Stimulated activated CD4-positive, alpha-beta T cell treated with anti-CD3 and anti-CD28 coated beads, Interleukin-2, amount 100 ng/mL, for 48 hours (primary cell): ENCODE measurements at places on chromosomes 7 and 10.

GRCh38 chr7:37089972-37090371 lies 358.7 kb downstream of the ELMO1 start:
- DNase-seq = no peak

GRCh38 chr10:1598393-1599153 lies 138.8 kb downstream of the ADARB2 start:
- no peak for DNase-seq

GRCh38 chr7:120156476-120156875 lies 116.5 kb upstream of the KCND2 start:
- DNase-seq = no peak

DNA sequence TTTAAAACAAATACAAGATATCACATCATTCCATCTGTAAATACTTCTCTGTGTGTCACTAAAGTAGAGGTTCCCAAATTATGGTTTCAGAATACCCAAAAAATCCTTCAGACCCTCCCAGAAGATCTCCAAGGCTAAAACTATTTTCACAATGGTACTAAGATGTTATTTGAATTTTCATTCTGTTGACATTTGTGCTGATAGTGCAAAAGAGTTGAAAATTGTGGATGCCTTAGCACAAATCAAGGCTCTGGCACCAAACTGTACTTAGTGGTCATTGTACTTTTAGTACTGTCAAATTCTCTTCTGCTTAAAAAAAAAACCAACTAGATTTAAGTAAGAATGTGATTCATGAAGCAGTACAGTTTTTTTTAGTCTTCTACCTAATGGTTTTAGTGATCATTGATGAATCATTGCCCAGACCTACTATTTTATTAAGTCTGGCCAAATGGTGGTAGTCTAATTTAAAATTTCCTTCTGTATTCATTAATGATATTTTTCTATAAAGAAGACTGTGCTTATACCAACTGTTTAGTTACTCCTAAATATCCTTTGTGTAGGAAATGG lies 50.5 kb downstream of the TPST1 start:
- no peak for DNase-seq

DNA sequence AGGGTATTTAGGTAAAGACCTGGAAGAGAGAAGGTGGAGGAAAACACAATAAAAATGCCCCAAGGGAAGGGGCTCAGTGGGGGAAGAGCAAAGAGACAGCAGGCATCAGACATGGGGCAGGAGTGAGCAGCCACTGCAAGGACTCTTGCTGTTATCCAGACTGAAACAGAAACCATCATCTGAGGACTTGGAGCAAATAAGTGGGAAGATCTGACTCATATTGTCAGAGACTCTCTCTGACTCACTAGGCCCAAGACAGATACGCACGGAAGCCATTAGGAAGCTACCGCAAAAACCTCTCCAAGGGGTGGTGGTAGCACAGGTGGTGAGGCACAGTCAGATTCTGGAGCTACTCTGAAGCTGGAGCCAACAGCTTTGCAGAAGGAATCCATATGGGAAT lies 110.7 kb downstream of the RNF32 start:
- DNase-seq = peak; percentile 35

GRCh38 chr10:90418869-90419652 lies 438.8 kb downstream of the HTR7 start:
- no peak for DNase-seq

DNA sequence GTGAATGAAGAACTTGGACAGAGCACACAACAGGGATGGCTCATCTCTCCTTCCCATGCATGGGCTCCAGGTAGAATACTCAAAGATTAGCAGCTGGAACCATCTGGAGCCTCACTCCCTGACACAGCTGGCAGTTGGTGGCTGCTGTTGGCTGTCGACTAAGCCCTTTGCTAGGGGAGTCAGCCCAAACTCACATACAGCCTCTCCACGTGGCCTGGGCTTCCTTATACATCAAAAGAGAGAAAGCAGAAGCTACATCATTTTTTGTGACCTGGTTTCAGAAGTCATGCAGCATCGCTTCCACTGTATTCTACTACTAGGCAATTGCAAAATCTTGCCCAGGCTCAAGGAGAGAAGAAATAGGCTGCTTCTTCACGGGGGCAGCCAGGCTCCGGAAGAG lies 24.4 kb downstream of the ASNS start:
- no peak for DNase-seq

DNA sequence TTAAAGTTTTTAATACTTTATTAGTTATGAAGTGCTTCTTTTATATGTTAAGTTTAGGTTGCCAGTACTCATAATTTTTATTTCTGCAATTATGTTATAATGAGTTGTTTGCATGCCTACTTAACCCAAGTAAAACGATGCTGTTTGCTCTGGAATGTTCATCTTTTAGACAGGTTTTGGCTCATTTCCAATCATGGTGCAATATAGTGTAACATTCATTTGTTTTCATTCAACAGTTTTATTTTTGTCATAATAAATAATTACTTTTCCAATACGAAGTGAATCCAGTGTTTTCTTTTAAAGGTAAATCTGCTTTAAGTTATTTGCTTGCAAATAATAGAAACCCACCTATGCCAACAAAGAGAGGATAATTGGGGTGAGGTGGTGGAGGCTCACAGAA lies 22.1 kb downstream of the ARL5B start:
- DNase-seq = no peak

- DNase-seq = no peak
Observed at GRCh38 chr7:96253441-96253840, 68.5 kb downstream of the SLC25A13 start.

- no peak for DNase-seq
Observed at GRCh38 chr7:144026203-144026883, 22.4 kb upstream of the OR2A5 start.

DNA sequence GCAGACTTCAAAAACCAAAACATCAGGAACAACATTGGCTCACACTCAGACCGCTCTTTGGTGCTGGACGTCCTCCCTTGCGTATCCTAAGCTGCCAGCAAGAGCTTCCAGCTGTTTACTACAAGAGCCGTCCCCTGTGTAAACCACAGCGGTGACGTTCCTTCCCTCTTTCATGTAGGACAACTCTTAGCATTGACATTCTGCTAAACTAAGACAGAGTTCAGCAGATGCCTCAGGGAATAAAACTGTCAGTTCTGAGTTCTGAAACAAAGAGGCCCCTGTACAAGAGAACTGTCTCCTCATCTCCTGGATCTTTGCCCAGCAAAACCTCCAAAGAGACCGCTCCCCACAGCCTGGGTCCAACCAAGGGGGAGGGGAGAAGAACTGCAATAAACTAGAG lies 57.8 kb upstream of the OPALIN start:
- no peak for DNase-seq

GRCh38 chr7:156143158-156143557 lies 330.9 kb upstream of the SHH start:
- no peak for DNase-seq

GRCh38 chr7:22566176-22566575 lies 66.2 kb upstream of the STEAP1B start:
- no peak for DNase-seq

GRCh38 chr10:80144067-80144695 lies 11.7 kb downstream of the PLAC9 start:
- DNase-seq = peak; percentile 24

DNA sequence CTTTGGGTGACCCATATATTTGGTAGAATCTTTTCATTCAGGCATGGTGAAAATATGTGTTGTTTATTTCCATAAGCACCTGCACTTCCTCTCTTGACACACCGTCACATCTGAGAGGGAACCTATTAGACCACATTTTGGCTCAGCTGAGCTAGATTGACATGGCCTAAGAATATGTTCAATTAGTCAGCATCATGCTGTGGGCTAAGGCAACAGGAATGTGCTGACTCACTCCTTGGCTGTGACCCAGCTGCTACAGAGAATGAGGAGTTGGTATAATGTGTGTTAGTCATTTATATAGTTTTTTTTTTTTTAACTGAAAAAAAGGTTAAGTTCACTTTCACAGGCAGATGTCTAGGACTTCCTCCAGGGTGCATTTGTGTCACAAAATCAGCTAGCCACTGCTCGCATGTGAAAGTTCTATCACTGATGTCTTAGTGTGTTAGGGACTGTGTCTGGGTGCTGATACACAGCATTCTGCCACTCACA lies 180.6 kb downstream of the SEMA3E start:
- no peak for DNase-seq

DNA sequence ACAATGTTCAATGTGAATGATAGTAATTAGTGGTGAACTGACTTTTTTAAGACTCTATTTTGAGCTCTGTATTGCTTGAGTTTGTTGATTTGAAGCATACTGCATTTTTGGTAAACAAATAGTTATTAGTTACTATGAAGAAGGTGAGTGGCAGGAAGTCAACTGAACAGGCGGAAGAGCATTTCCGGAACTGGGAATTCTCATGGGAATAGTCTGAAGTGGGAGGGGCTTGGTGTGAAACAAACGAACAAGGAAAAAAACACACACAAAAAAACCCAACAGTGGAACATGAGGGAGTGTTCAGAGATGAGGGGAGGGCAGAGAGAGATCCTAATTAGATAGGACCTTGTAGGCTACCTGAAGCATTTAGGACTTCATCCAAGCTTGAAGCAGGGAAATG lies 43.9 kb upstream of the C1QL3 start:
- DNase-seq = no peak

DNA sequence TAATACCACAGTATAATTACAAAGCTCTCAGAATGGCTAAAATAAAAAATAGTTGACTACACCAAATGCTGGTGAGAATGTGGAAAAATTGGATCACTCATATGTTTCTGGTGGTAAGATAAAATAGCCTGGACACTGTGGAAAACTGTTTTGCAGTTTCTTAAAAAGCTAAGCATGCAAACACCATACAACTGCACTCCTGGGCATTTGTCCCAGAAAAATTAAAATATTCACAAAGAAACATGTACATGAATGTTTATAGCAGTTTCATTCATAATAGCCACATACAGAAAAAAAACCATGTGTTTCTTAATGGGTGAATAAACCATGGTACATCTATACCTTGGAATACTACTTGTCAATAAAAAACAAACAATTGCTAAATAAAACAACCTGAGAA lies 172.9 kb downstream of the AHR start:
- no peak for DNase-seq

DNA sequence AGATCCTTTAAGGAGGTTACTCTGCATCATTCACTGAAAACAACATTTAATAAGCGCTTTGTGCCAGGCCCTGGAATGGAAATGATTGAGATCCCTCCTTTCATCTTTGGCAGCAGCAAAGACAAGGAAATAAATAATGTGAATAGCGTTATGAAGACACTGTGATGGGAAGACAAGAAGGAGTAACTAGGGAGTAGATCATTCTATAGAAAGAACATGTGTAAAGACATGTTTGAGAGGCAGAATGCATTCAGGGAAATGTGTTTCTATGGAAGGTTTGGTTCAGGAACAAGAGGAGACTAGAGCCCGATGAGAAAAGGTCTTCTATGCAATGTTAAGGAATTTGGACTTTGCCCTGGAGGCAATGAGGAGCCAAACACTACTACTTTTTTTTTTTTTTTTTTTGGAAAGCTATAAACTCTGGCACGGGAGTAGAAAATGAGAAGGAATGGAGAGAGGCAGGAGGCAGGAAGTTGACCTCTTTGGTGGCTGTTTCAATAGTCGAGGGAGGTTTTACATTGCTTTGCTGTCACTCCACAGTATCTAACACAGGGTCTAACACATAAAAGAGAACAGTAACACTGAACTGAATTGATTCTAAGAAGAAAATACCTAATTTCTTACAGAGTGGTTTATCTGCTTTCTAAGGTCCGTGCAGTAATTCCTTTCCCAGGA lies 44.9 kb downstream of the SMURF1 start:
- no peak for DNase-seq

- DNase-seq = no peak
Observed at GRCh38 chr7:43586251-43586900, 3.5 kb downstream of the STK17A start.

GRCh38 chr7:131537571-131537978 lies 18.9 kb downstream of the PODXL start:
- DNase-seq = no peak
